ENCODE measurements at places on chromosomes 6 and 20. TPM values are rescaled to one million over a fixed set of nuclear protein-coding genes. Genes with fewer than 3 reads are reported as not detected.

GRCh38 chr6:7058250-7058923, 49.4 kb upstream of the RREB1 start:
- DNase-seq: peak; percentile 98

DNA sequence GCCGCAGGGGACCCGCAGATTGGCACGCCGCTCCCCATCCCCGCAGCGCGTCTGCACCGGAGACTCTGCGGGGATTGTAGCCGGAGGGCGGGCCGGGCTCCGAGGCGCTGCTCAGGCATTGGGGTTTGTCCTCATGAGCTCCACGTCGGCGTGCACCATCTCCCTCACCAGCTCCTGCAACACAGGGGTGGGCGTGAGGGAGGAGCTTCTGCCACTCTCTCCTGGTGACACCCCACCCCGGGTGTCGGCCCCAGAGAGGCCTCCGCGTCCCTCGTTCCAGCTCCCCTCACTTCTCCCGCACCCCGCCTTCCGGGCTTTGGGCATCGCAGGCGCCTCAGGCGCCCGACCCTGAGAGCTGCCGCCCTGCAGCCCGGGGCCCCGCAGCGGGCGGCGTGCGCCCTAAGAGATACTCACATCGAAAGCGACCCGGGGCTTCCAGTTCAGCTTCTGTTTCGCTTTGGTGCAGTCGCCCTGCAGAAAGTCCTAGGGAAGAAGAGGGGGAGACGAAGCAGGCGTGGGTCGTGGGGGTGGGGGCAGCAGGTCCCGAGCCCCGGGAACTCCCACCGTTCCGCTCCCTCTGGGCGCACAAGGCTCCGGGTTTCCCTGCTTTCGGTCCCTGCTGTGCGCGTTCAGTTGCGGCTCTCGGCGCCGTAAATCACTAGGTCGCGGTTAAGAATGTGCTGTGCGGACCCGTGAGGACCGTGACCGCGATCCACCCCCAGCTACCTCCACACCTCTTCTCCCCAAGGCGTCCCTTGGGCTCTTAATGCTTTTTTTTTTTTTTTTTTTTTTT, 14.5 kb downstream of the FOXC1 start:
- DNase-seq: no peak

DNA sequence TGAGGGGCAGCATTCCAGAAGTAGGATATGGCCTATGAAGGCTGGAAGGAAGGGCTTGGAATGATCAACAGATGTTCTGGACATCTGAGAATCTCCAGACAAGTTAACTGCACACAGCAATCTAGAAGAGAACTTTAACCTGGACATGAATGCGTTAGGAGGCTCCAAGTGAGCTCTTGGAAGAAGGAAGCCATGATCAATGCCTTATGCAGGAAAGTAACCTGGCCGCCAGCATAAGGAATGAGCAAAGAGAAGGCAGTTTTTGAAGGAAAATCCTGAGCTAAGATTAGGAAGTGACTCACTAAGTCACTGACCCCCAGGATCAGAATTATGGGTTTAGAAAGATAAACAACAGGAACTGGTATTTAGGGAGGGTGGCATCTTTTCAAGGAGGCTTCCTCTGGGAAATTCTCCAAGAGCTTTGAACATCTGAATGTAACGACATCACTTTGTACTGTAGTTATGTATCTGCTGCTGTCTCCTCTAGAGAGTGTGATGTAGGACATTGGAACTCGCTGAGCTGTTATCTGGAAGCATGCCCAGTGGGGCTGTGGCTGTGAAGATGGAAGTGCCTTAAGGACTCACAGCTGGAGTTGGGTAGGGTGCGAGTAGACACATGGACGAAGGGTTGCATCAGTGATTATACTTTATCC, 236.8 kb downstream of the PACRG start:
- DNase-seq: peak; percentile 76

- no peak for DNase-seq
Measured at GRCh38 chr6:35483893-35484645, 12.8 kb downstream of the TEAD3 start.

GRCh38 chr6:35230950-35231349, 17.2 kb downstream of the SCUBE3 start:
- DNase-seq: no peak

GRCh38 chr6:112118034-112118433, 30.6 kb downstream of the FAM229B start:
- DNase-seq: no peak

DNA sequence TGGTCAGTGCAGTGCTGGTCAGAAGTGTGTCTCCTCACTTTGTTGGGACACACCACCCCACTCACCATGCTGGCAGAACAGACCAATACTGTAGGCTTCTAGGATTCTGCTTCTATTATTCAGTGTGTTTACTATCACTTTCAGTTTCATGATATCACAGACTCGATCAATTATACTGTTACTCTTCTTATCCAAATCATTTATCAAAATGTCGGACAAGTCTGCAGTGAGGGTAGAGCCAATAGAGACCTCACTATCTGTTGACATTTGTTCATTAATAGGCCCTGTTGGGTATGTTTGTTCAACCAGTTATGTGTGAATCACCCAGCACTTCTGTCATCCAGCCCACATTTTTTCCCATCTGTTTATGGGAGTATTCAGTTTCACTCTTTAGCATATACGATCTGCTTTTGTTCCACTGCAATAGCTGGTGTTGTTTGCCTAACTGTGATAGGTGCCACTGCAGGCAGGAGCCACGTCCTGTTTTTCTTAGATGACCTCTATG, 140.1 kb downstream of the NRN1 start:
- peak; percentile 95 for DNase-seq

GRCh38 chr6:24768361-24768760, 6.4 kb upstream of the GMNN start:
- DNase-seq: no peak

- no peak for DNase-seq
Measured at GRCh38 chr6:79557673-79558467, 20.6 kb upstream of the LCA5 start.

DNA sequence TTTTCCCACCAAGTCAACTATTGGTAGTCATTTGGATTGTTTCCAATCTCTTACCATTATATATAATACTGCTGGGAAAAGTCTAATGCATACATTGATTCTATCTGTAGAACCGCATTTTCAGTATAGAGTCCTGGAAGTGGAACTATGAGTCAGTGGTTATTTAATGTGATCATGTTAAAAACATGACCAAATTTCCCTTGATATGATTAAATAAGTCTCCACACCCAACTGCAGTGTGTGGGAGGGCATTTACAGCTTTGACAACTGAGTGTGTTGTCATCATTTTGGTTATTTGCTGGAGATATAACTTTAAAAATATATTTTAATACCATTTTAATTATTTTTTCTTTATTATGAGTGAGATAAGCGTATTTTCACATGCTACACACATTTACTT, 1027.6 kb downstream of the EYS start:
- peak; percentile 69 for DNase-seq

- no peak for DNase-seq
Measured at GRCh38 chr6:31871046-31871659, 7.6 kb downstream of the SLC44A4 start.

DNA sequence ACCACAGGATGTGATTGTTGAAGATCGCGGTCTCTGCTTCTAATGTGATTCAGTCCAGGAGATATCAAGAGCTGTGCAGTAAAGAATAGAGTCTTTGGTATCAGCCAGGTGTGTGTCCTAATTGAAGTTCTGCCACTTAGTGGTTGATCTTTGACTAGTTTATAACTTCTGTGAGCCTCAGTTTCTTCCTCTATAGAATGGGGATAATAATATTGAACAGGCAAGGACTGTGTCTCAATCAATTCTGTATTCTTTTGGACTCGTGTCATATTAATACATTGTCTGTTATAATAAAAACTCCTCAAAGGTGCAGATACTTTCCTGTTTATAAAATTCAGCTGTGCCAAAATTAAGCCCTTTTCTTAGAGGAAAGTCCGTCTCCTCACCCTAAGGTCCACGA, 23.1 kb upstream of the NCOA6 start:
- DNase-seq: no peak

DNA sequence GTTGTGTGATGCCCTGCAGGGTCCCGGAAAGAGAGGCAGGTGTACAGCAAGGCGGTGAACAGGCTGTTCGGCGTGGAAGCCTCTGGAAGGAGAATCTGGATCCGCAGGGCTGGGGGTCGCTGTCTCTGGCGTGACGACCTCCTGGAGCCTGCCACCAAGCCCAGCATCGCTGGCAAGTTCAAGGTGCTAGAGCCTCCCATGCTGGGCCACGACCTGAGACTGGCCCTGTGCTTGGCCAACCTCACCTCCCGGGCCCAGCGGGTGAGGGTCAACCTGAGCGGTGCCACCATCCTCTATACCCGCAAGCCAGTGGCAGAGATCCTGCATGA, 36.5 kb downstream of the TGM6 start:
- DNase-seq: no peak

- DNase-seq: no peak
Measured at GRCh38 chr20:50953821-50954220, 4.5 kb downstream of the DPM1 start.

Gene SMPDL3A
- 4.6 TPM for total RNA-seq

Gene RAD21L1
- total RNA-seq: 0.11 TPM

Gene HRH3
- not detected for total RNA-seq

Gene HAO1
- total RNA-seq: not detected
